ENCODE measurements at places on chromosomes 7 and 10.

DNA sequence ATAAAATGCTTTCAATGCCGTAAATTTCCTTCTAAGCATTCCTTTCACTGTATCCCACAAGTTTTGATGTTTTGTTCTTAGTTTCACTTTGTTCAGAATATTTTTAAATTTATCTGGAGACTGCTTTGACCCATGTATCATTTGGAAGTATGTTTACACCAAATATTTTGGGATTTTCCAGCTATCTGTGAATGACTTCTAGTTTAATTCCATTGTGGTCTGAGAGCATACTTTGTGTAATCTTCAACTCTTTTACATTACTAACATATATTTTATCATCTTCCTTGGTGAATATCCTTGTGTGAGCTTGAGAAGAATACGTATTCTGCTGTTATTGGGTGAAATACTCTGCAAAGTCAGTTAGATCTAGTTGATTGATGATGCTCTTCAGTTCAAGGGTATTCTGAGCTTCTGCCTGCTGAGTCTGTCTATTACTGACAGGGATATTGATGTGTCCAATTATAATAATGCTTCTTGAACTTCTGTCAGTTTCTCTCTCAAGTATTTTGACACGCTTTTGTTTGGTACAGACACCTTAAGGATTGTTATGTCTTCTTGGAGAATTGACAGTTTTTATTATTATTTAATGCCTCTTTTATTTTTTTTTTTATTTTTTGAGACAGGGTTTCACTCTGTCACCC, 31.6 kb downstream of the MKLN1 start:
- DNase-seq, result no peak

GRCh38 chr10:33026422-33026821, 68.4 kb upstream of the ITGB1 start:
- DNase-seq, result no peak

DNA sequence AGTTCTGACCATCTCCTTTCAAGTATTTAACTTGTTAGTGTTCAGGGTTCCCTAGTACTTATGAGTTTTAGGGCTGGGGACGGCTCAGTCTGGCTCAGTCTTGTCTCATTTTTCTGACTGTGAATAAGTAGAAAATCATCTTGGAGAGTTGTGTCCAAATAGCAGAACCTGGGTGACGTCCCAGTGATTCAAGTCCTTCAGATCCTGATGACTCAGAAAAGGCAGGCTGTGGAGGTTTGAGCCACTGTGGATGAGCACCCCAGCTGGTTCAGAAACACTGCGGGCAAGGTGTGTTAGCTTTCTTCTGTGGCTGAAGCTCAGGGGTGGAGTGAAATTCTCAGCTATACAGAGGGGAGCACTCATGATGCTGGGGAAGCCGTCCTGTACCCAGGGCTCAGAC, 154.4 kb upstream of the NPY start:
- DNase-seq, result no peak

GRCh38 chr7:112905950-112906349, 115.8 kb upstream of the TMEM168 start:
- no peak for DNase-seq

DNA sequence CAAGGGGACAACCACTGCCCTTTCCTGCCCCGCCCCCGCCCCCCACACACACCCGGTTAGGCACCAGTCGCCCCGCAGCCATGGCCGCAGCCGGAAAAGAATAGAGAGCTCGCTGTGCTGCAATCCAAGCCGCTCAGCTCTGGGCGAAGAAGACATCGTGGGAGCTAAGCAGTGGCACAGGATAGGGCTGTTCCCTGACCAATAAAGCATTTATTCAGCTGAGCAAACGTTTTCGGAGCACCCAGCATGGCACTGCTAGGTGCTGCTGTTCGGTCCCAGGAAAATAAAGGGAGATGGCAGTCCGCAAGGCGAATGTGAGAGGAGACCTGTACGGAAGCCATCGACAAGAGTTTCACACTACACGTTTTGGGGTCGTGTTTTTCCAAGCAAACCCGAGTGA, 18.3 kb downstream of the SKIDA1 start:
- no peak for DNase-seq

- no peak for DNase-seq
These were observed 200.3 kb downstream of the BUB3 start for GRCh38 chr10:123354521-123354920.

GRCh38 chr10:74133923-74134820, 16.5 kb downstream of the AP3M1 start:
- DNase-seq, result no peak

- DNase-seq, result no peak
These were observed 126.4 kb downstream of the GNAT3 start for GRCh38 chr7:80385508-80385907.

- peak; percentile 67 for DNase-seq
These were observed 841 bp downstream of the GLUD1 start for GRCh38 chr10:87093632-87094372.

- DNase-seq, result no peak
These were observed 52.8 kb downstream of the ASB13 start for GRCh38 chr10:5613481-5614154.

DNA sequence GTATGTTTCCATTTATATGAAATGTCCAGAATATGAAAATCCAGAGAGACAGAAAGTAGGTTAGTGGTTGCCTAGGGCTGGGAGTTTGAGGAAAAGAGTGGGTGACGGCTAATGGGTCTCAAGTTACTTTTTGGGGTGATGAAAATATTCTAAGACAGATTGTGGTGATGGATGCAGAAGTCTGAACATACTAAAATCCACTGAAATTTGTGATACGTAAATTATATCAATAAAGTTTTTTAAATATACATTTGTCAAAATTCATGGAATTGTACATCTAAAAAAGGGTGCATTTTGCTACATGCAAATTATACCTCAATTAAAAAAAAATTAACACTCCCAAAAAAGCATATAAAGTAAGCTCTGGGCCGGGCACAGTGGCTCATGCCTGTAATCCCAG, 9.4 kb downstream of the DDIT4 start:
- no peak for DNase-seq

DNA sequence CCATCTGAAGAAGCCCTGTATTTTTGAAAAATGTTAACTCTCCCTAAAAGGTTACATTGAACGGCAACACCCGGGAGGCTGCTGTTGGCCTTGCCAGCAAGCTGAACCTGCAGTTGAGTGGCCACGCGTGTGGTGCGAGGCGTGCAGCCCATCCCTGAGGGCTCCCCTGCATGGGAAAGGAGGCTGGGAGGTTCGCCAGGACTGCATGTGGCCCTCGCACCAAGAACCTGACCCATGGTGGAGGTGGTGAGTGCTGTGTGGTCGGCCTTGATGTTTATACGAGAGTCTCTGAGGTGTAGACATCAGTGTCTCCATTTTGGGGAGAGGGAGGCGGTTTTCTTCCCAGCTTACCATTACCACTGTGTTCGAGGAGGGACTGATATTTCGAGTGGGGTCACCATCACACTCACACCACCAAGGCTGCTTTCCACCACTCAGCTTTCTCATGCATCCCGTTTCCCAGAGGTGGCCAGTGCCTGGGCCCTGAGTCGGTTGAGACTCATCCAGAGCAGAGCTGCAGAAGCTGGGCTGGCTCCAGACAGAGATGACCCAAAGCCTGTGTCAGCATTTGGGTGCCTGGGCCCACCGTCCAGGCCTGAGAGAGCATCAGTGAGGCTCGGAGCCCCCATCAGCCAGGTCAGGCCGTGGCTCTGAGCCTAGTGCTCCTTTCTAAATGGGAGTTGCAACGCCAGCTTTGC, 222.6 kb downstream of the EBF3 start:
- DNase-seq, result no peak

GRCh38 chr7:25567430-25567829, 339.1 kb upstream of the NPVF start:
- DNase-seq, result no peak

GRCh38 chr7:29764227-29764626, 42.1 kb upstream of the WIPF3 start:
- no peak for DNase-seq

GRCh38 chr7:47635091-47636080, 53.5 kb upstream of the TNS3 start:
- DNase-seq, result no peak

DNA sequence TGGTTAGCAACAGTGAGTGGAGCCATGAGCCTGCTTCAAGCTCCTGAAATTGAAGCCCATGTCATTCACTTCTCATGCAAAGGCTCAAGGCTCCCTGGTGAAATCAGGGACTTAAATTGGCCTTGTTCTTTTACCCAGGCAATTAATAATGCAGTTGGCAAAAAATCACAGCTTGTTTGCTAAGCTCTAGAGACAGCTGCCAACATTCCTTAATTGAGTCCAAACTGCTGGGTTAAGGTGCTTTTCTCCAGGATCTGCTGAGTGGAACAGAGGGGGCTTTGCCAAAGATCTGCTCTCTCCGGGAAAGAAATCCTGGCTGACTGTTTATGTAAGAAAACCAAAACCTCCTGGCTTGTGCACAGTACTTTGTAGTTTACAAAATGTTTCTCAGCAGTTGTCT, 257.6 kb upstream of the GHITM start:
- no peak for DNase-seq

DNA sequence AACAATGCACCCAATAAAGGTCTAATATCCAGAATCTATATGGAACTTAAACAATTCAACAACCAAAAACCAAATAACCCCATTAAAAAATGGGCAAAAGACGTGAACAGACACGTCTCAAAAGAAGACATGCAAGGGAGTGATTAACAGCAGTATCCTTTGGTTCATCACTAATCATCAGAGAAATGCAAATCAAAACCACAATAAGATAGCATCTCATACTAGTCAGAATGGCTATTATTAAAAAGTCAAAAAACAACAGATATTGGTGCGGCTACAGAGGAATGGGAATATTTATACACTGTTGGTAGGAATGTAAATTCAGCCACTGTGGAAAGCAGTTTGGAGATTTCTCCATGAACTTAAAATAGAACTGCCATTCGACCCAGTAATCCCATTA, 46.6 kb downstream of the MSRB2 start:
- DNase-seq, result no peak

DNA sequence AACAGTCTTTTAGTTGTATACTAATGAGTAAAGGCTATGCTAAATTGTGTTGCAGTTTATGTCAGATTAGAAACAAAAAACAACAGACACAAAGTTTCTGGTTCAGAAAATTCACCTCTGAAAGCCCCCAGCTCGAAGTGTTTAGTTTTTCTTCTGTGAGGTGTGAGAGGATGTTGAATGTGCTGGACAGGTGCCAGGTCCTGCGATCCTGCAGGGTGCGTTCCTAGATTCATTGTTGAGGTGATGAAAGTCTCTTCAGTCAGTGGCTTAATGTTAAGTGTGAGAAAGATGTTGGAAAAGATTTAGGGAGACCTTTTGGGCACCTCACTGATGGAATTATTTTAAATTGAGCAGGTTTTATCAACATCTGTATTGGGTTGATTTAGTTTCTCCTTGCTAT, 287.3 kb downstream of the SDK1 start:
- no peak for DNase-seq

- DNase-seq, result peak; percentile 24
These were observed 674 bp upstream of the FRA10AC1 start for GRCh38 chr10:93703066-93703465.

- no peak for DNase-seq
These were observed 40.6 kb downstream of the AKR1B15 start for GRCh38 chr7:134589491-134589941.

- no peak for DNase-seq
These were observed 298.4 kb downstream of the INHBA start for GRCh38 chr7:41404375-41405074.

- no peak for DNase-seq
These were observed 152.3 kb upstream of the LANCL2 start for GRCh38 chr7:55212838-55213237.

DNA sequence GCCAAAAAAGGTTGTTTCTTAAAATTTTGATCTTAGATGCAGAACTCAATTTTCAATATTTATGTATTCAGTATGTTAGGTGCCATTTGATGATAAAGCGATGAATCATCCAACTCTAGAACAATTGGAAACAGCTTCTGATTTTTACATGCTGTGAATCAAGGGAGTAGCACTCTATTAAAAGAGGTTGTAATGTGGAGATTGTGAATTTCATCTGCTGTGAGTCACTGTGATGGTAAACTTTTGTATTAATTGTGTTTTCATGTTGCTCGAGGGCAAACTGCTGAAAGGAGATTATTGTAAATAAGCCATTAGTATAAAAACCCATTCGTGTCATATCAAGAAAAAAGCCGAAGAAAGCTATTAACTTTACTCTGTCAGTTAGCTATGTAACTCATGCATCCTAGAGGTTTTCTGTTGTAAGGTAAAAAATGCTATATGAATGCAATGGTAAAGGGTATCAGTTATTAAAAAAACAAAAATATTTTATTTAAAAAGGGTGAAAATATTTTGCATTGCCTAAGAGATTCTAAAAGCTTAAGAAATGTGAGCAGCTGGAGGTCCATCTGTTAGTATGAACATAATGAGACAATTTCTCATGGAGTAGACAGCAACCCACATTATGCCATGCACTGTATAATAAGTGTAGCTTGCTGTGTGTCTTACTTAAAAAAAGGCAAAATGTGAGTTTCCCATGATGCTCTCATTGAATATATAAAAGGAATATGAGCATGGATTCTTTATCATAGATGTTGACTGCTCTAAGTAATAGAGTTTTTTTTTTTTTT, 511.0 kb upstream of the PCDH15 start:
- DNase-seq, result no peak

DNA sequence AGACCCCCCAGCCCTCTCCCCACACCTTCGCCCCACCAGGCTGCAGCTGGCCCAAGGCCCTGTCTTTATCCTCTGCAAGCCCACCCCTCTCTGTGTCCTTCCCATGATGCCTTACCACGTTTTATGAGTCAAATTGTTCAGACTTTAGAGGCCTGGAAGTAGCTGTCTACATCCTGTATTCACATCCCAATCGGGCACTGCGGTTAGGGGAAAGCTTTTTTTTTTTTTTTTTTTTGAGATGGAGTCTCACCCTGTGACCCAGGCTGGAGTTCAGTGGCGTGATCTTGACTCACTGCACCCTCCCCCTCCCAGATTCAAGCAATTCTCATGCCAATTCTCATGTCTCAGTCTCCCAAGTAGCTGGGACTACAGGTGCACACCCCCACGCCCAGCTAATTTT, 121.5 kb upstream of the SH2B2 start:
- no peak for DNase-seq

DNA sequence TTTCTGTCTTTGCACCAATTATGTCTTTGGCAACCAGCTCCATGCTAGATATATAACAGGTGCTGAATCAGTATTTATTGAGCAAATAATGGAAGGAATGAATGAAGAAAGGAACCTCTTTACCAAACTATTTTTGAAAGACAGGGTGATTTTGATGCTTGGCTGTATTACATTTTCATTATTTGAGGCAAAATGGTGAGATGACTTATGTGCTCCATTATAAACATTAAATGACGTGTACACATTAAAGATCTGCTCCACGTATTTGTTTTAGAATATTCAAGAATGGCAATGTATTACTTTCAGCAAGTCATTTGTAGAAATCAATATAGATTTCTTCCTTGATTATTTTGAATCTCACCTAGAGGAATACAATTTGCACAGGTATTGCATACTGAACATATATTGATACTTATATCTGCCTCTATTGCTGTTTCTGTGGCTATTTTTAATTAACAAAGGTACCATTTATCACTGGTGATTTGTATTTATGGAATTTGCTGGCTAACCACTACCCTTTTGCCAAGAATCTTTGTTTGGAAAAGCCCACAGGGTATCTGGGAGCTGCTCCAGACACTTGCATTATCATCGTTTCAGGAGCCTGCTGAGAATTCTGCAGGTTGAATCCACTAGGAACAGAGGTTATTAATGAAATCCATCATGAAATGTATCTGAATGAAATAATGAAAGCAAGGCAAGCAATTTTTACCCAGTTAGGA, 92.2 kb downstream of the SEMA3C start:
- DNase-seq, result no peak

Measured in CD4-positive, alpha-beta T cell treated with Interleukin-10 for 1 hour (primary cell).